GM13976 (cell line): ENCODE measurements at places on chromosomes 2 and 18.

GRCh38 chr2:33215299-33215698 lies 261.1 kb upstream of the RASGRP3 start:
- no peak for DNase-seq

DNA sequence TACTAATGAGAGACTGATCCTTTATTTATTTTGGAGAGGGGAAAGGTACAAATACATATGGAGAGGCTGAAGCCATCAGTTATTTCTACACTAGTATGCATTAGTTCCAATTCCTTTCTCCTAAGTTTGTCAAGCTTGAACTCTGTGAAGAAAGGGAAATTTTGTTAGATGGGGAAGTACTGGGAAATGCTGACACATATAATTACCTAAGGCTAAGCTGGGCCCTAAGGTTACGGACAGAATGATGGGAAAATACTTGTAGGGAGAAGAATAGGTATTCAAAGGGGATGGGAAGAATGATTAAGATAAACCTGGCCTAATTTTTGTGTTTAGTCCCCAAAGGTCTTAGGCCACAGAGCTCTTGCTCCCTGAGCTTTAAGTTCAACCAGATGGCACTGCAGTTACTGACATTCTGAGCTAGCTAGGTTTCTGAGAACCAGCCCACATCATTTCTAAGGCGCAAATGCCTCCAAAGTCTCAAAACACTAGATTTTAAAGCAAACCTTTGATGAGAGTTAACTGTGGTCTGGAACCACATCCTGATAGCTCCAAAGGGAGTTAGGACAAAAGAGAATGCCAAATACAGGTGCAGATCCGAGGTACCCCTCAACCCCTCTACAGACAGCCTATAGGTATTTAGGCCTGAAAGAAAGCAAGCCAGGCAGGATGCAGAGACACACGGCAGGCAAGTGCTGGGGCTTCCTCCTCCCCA lies 2.7 kb downstream of the TMEM163 start:
- no peak for DNase-seq

- DNase-seq = no peak
Measured at GRCh38 chr2:179355881-179356280, 91.2 kb upstream of the SESTD1 start.

DNA sequence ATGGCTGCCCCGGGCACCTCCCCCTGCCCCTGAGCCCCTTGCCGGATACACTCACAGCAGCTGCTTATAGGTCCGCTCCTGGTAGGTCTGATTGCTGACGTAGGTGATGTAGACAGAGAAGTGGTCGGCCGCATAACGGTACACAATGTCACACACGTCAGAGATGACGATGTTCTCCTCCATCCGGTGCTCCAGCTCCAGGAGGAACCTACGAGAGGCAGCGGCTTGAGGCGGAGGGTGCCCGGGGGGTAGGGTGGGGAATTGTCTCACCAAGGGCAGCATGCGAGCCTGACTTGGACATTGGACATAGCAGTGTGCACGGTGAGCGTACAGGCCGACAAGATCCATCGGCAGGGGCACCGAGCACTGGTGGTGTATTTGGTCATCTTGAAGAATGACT lies 22.8 kb downstream of the SNORC start:
- no peak for DNase-seq

DNA sequence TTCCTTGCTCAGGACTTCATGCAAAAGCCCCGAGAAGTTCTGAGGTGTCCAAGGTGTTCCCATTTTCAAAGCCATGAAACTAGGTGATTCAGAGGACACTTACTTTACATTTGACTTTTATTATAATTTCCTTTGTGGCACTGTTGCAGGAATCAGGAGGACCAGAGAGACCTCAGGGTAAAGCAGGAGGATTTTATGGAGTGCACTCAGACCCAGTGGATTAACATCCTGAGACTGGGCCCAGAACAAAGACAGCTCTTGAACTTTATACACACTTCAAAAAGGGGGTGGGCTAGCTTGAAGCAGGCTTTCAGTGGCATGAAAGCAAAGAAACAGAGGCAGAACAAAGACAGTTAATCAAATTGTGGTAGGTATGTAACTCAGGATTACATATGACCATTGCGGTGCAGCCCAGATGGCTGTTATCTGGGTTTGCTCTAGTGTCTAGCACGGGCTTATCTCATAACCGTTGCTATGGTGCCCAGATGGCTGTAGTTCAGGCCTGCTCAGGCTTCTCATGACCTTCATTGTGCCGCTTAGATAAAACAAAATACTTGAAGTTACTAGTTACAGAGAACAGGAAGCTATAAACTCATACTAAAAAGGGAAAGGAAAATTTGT lies 39.4 kb downstream of the TMEM182 start:
- no peak for DNase-seq

DNA sequence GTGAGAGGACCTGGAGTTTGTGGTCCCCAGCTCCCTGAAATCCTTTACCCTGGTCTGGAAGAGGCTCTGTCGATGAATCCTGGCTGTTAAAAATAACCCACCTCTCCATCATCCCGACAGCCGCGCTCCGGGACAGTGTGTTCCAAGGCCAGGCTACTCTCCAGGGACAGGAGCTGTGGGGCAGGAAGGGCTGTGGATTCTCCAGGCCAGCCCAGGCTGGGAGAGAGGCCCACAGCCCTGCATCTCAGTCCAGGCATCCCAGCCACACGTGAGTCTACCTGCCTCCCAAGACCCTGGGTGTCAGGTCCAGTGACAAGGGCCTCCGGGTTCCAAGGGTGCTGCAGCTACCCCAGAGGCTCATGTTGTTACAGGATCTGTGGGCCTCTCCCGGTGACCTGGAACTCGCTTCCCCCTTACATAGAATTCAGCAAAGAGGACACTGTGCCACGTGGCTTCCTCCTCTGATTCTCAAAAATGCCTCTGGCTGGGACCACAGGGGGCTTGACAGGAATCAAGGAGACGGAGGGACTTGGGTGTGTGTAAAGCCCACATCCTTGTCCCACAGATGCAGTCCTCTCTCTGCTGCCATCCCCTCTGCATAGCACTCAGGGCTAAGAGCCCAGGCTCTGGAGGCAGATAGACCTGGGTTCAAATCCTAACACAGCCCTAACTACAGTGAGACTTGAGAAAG lies 17.3 kb downstream of the ADRA2B start:
- no peak for DNase-seq
